ENCODE measurements at places on chromosomes 7 and 10. TPM values are rescaled to one million over a fixed set of nuclear protein-coding genes. Genes with fewer than 3 reads are reported as not detected.

GRCh38 chr7:158396301-158396905 is 191.2 kb downstream of the PTPRN2 start:
- H3K4me3 ChIP-seq, result no peak overlapping the region
- peak; percentile 41 for DNase-seq
- H3K4me1 ChIP-seq, result no peaks in the 10 kb centered on the region
- H3K27me3 ChIP-seq, result no peaks in the 10 kb centered on the region

DNA sequence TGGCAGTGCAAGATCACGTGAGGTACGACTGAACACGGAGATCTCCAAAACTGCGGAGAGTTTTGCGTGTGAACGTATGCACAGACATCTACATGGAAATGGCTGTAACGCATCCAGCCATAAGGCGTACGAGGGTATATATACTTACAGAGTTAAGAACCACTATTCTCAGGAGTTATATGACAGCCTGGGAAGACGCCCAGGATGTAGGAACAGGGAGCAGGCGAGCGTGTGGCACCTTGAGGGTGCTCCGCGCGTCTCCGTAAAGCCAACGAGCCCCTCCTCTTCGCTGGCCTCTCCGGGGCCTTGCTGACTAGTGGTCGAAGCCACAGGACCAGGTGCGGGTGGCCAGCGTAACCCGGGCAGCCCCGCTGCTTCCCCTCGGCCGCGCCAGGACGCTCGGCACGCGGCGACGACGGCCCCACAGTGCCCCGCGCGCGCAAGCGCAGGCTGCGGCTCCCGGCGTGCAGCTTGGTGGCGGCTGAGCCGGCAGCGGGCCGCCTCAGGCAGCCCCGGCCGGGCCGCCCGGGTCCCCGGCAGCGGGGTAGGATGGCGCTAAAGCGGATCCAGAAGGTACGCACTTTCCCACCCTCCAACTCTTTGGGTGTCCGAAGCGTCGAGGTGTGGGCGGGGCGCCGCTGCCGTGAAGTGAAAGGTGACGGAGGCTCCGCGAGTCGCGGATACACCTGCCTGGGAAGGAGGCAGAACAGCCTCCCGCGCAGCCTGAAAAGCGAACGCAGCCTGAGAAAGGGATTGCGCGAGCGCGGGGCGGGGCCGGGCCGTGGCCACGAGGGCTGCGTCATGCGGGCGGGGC is at the start of gene UBE2D4:
TSS of gene UBE2D4 (plus strand) at position 453 of the 814 bp plus-strand sequence. CDS start at position 550, 97 bp downstream.
- H3K36me3 ChIP-seq, result no peaks in the 10 kb centered on the region
- H3K27me3 ChIP-seq, result no peaks in the 10 kb centered on the region
- DNase-seq, result peak; percentile 93
- H3K4me1 ChIP-seq, result peaks cover 25% of the 10 kb centered on the region

WEE2 gene
- not detected for total RNA-seq

GRCh38 chr10:132537684-132538001 is at the start of gene INPP5A:
TSS of gene INPP5A (plus strand) at chr10:132537787. CDS start at chr10:132538097, 310 bp downstream.
- peak within 1 kb of the TSS; percentile 80 for H3K4me3 ChIP-seq
- no peaks in the 10 kb centered on the region for H3K27me3 ChIP-seq
- H3K36me3 ChIP-seq, result no peaks in the 10 kb centered on the region
- peaks cover 64% of the 10 kb centered on the region for H3K4me1 ChIP-seq
- H3K27ac ChIP-seq, result peak within 1 kb of the TSS; percentile 87

- peaks cover 27% of the 10 kb centered on the region for H3K36me3 ChIP-seq
- no peaks in the 10 kb centered on the region for H3K27me3 ChIP-seq
- H3K4me1 ChIP-seq, result peaks cover 31% of the 10 kb centered on the region
- H3K4me3 ChIP-seq, result no peak overlapping the region
These were observed 101.4 kb upstream of the PDLIM1 start for GRCh38 chr10:95392217-95392584.

NPY4R2 gene
- total RNA-seq, result 1.9 TPM

DNA sequence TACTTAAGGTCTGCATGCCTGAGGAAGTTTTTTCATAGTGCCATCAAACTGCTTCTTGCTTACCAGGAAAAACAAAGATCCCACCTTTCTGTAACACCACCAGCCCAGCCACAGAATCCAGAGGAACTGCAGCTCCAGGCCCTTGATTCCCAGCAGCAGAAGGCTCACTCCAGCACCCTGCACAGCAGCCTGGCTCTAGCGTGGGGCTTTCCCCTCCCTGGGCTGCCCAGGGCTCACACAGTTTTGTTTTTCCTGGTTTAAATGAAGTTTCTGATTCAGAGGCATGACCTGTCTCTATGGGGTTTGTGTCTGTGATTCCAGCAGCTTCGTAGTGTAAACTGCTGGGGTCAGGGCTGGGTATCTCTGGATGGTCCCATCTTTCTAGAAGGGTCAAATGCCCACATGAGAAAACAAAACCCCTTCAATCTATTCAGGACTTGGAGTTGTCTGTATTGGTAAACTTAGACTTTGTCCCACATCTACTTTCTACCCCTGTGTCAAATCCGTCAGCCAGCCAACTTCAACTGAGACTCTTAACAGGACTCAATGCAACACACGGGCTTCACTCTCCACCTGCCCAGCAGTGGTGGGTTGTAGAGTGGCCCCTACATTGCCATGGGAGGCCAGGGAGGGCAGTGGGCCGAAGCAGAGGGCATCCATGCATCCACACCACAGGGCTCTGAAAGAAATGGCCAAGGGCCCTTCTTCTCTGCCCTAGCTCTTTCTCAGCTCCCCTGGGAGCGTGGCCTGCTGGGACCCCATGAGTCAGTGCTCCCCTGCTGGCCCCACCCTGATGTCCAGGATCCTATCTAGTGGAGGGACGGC is 73.6 kb downstream of the ATXN7L1 start:
- no peaks in the 10 kb centered on the region for H3K27me3 ChIP-seq
- no peaks in the 10 kb centered on the region for H3K36me3 ChIP-seq
- no peak overlapping the region for H3K27ac ChIP-seq
- H3K4me1 ChIP-seq, result peaks cover 15% of the 10 kb centered on the region

TRPV5 gene
- not detected for total RNA-seq

DNA sequence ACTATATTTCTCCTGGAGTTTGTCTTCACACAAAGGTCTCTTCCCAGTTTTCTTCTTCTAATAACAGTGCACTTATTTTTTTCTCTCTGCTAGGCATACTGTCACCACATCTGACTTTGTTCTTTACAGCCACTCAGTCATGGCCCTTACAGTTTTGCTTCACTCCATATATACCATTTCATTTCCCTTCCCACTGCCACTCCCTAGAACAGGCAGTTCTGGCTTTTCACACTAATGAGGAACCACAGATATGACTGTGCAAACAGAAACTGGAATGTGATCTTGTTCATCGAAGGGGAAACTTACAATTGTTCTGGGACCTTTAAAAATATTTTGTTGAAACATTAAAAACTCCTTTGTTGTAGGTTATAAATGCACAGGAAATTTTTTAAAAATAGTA is 67.3 kb downstream of the EPDR1 start:
- no peaks in the 10 kb centered on the region for H3K36me3 ChIP-seq
- DNase-seq, result no peak
- H3K4me3 ChIP-seq, result no peak overlapping the region
- H3K27me3 ChIP-seq, result no peaks in the 10 kb centered on the region
- peaks cover 12% of the 10 kb centered on the region for H3K4me1 ChIP-seq
- H3K27ac ChIP-seq, result no peak overlapping the region

GRCh38 chr10:120400601-120401000 is 56.4 kb upstream of the PLPP4 start:
- no peak overlapping the region for H3K27ac ChIP-seq
- no peak overlapping the region for H3K4me3 ChIP-seq
- H3K4me1 ChIP-seq, result no peaks in the 10 kb centered on the region
- no peak for DNase-seq
- no peaks in the 10 kb centered on the region for H3K27me3 ChIP-seq

GRCh38 chr7:20030417-20030816 is 186.8 kb downstream of the MACC1 start:
- no peaks in the 10 kb centered on the region for H3K27me3 ChIP-seq
- DNase-seq, result no peak
- no peak overlapping the region for H3K27ac ChIP-seq

- no peaks in the 10 kb centered on the region for H3K27me3 ChIP-seq
- H3K27ac ChIP-seq, result peak overlapping the region; percentile 8
- peak overlapping the region; percentile 79 for H3K4me3 ChIP-seq
- H3K4me1 ChIP-seq, result peaks cover 17% of the 10 kb centered on the region
These were observed 128.2 kb downstream of the UBE2H start for GRCh38 chr7:129824291-129825208.

ANKRD30A gene
- total RNA-seq, result not detected

- no peak for DNase-seq
- no peaks in the 10 kb centered on the region for H3K4me1 ChIP-seq
- H3K27me3 ChIP-seq, result no peaks in the 10 kb centered on the region
- no peak overlapping the region for H3K27ac ChIP-seq
- H3K4me3 ChIP-seq, result no peak overlapping the region
- H3K36me3 ChIP-seq, result no peaks in the 10 kb centered on the region
These were observed 594.9 kb downstream of the INHBA start for GRCh38 chr7:41107938-41108448.

- no peak overlapping the region for H3K4me3 ChIP-seq
- H3K36me3 ChIP-seq, result no peaks in the 10 kb centered on the region
- H3K4me1 ChIP-seq, result peaks cover 31% of the 10 kb centered on the region
These were observed 87.3 kb downstream of the LYZL2 start for GRCh38 chr10:30542001-30542894.

GRCh38 chr10:58488921-58489320 is 23.8 kb upstream of the BICC1 start:
- H3K27me3 ChIP-seq, result no peaks in the 10 kb centered on the region
- no peak for DNase-seq
- H3K27ac ChIP-seq, result no peak overlapping the region
- no peak overlapping the region for H3K4me3 ChIP-seq
- no peaks in the 10 kb centered on the region for H3K36me3 ChIP-seq
- no peaks in the 10 kb centered on the region for H3K4me1 ChIP-seq

GRCh38 chr10:79445977-79446757 is 743 bp upstream of the ZCCHC24 start:
- no peaks in the 10 kb centered on the region for H3K36me3 ChIP-seq
- H3K4me3 ChIP-seq, result peak overlapping the region; percentile 96
- H3K27ac ChIP-seq, result peak overlapping the region; percentile 77
- H3K27me3 ChIP-seq, result no peaks in the 10 kb centered on the region
- H3K4me1 ChIP-seq, result peaks cover 30% of the 10 kb centered on the region

GRCh38 chr7:129950933-129951225 is 1.9 kb downstream of the UBE2H start:
- H3K4me3 ChIP-seq, result peak overlapping the region; percentile 96
- peak overlapping the region; percentile 96 for H3K27ac ChIP-seq
- no peak for DNase-seq

Measured in lower lobe of right lung (tissue), 2 donors.